ENCODE measurements at places on chromosomes 7 and 10. TPM values are rescaled to one million over a fixed set of nuclear protein-coding genes. Genes with fewer than 3 reads are reported as not detected.

DNA sequence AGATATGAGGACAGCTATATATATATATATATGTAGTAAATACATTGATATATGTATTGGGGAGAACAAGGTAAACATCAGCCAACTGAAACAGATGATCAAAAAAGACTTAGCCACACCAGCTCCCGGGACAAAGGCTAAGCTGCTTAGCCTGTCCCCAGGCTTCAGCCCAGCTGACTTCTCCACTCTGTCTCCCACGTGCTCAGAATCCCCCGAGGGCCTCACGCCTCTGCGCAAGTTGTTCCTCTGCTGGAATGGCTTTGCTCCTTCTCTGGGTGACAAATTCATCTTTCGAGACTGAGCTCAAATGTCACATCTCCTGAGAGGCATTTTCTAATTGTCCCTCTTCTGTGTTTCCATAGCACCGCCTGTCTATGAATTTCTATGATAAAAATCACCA, 8.6 kb upstream of the INSIG1 start:
- H3K27ac ChIP-seq, result no peak overlapping the region
- no peaks in the 10 kb centered on the region for H3K4me1 ChIP-seq
- no peaks in the 10 kb centered on the region for H3K36me3 ChIP-seq
- no peak for DNase-seq
- H3K4me3 ChIP-seq, result no peak overlapping the region

DNA sequence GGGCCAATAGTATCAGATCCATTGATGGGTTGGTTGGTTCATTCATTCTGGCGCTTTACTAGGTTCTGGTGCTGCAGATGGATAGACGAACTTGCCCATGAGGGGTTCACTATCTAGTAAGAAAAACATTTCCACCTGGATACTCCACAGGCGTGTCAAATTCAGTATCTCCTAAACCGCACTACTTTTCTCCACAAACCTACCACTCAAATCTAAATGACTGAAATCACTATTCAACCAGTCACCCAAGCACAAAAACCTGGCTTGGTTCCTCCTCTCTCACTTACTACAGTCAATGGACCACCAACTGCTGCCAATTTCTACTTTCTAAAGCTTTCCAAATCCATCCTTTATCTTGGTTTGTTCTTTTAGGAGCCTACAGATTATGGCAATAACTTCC, 572 bp downstream of the AGK start:
- no peak for DNase-seq
- no peaks in the 10 kb centered on the region for H3K4me1 ChIP-seq
- H3K27me3 ChIP-seq, result no peaks in the 10 kb centered on the region
- peak overlapping the region; percentile 59 for H3K4me3 ChIP-seq

- H3K27me3 ChIP-seq, result no peaks in the 10 kb centered on the region
- no peak overlapping the region for H3K4me3 ChIP-seq
- no peaks in the 10 kb centered on the region for H3K4me1 ChIP-seq
- DNase-seq, result no peak
- H3K27ac ChIP-seq, result no peak overlapping the region
- H3K36me3 ChIP-seq, result no peaks in the 10 kb centered on the region
Measured at GRCh38 chr7:70937424-70937823, 194.5 kb upstream of the GALNT17 start.

DNA sequence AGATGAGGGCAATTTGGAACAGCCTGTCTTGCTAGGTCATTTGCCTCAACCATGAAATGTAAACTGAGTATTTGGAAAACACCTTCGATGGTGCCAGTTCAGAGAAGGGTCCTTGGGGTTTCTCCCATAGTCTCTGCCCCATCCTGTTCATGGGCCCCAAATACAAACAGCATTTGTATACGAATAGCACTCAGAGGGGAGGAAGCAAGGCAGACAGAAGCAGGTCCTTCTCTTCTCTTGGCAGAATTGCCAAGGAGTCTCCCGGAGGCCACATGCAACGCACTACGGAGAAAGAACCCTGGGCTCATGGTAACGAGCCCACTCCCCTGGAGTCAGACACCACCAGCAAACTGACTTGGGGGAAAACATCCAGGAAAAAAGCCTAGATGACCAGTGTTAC, 162.1 kb downstream of the RAB11FIP2 start:
- no peaks in the 10 kb centered on the region for H3K27me3 ChIP-seq
- no peaks in the 10 kb centered on the region for H3K36me3 ChIP-seq
- no peak for DNase-seq
- H3K27ac ChIP-seq, result no peak overlapping the region

- H3K27me3 ChIP-seq, result no peaks in the 10 kb centered on the region
- no peak for DNase-seq
- H3K4me3 ChIP-seq, result no peak overlapping the region
- no peaks in the 10 kb centered on the region for H3K4me1 ChIP-seq
- H3K27ac ChIP-seq, result no peak overlapping the region
Measured at GRCh38 chr10:32556783-32557395, 110.9 kb downstream of the CCDC7 start.

GRCh38 chr7:139490130-139490529, 6.7 kb upstream of the KLRG2 start:
- no peak overlapping the region for H3K27ac ChIP-seq
- H3K4me1 ChIP-seq, result no peaks in the 10 kb centered on the region
- no peak for DNase-seq
- no peaks in the 10 kb centered on the region for H3K36me3 ChIP-seq
- H3K4me3 ChIP-seq, result no peak overlapping the region
- H3K27me3 ChIP-seq, result no peaks in the 10 kb centered on the region

GRCh38 chr10:109287858-109288257, 635.5 kb downstream of the XPNPEP1 start:
- no peaks in the 10 kb centered on the region for H3K4me1 ChIP-seq
- H3K4me3 ChIP-seq, result no peak overlapping the region
- no peaks in the 10 kb centered on the region for H3K27me3 ChIP-seq

DNA sequence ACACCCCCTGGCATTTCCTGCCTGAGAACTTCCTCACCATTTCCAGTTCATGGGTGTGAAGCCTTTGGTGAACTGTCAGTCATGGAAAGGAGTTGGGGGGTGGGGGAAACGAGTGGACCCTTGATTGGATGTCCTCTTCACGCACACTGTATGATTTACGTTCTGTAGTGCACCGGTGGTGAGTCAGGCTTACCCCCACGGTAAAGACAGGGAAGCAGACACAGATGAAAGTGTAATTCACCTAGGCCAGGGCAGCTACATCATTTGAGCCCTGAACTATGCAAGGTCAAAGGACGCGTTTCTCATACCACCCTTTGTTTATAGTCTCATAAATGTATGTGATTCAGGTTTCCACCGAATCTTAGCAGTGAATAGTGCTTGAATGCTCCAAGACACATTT, 628.3 kb upstream of the PFKP start:
- DNase-seq, result no peak
- no peak overlapping the region for H3K27ac ChIP-seq
- H3K36me3 ChIP-seq, result no peaks in the 10 kb centered on the region
- H3K4me1 ChIP-seq, result no peaks in the 10 kb centered on the region
- H3K27me3 ChIP-seq, result no peaks in the 10 kb centered on the region
- no peak overlapping the region for H3K4me3 ChIP-seq

DNA sequence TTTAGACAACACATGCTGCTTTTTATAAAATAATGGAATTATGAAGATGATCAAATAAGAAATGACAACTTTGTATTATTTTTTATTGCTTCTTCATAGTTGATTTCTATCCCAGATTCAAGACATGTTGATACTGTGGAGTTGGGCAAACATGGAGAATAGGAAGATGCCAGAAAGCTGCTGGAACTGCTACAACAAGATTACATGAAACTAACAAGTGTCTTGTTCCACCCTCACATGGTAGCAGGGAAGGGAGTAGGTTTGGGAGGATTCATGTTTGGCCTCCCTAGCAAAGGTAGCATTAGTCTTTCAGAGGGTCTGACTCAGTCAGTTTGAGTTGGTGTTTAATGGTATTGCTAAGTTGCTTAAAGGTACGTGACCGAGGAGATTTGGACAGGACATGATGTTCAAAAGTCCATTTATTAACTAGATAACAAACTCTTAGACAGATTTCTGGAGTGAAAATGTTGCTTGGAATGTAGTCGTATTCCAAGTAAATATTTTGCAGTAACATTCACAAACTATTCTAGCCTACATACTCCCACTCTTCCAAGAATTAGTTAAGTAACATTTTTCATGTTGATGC, 33.1 kb downstream of the PRR15 start:
- H3K27ac ChIP-seq, result no peak overlapping the region
- no peaks in the 10 kb centered on the region for H3K27me3 ChIP-seq
- H3K4me1 ChIP-seq, result peaks cover 3% of the 10 kb centered on the region
- no peaks in the 10 kb centered on the region for H3K36me3 ChIP-seq
- no peak for DNase-seq
- H3K4me3 ChIP-seq, result no peak overlapping the region

DNA sequence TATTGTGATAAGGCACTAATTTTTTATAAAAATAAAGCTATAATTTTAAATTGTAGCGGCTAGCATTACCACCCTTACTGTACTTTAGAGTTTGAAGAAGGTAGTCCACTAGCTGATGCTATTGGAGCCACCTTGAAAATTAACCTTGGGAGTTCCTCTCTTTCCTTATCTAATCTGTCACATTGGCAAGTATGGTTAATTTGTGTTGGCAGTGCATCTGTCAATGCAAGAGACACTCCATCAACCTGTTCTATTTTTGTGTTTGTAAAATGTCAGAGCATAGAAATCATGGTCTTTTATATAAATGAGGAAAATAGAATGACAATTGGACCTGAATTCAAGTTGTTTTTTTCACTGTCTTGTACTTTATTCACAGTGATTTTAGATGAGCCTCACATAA, 20.5 kb downstream of the GLCCI1 start:
- H3K27me3 ChIP-seq, result no peaks in the 10 kb centered on the region
- no peak for DNase-seq
- H3K36me3 ChIP-seq, result no peaks in the 10 kb centered on the region
- H3K27ac ChIP-seq, result no peak overlapping the region

DNA sequence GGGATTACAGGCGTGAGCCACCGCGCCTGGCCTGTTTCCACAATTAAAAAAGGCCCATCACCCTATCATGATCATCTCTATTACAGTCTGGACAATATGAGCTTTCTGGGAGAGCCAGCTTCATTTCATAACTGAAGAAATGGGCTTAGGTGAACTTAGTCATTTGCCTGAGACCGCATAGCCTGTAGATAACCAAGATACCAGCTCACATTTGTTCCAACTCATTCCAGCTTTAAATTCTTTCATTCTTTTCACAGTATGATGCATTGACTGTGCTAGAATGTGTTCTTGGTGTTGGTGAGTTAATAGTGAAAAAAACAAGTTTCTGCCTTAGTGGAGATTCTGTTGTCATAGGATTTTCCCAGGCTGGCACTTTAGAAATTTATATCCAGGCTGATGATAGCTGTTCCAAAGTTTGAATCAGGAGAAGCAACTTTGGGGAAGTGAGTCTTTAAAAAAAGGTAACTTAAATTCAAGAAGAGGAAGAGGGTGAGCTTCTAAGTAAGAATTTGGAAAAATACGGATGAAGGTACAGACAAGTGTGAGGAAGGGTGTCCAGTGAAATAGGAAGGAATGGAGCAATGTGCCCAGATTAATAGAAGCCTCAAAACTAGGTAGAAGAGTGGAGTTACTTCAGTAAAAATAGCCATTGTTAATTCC, 2.1 kb upstream of the H2AZ2 start:
- H3K4me3 ChIP-seq, result no peak overlapping the region
- H3K27ac ChIP-seq, result no peak overlapping the region
- DNase-seq, result no peak
- H3K27me3 ChIP-seq, result no peaks in the 10 kb centered on the region

DNA sequence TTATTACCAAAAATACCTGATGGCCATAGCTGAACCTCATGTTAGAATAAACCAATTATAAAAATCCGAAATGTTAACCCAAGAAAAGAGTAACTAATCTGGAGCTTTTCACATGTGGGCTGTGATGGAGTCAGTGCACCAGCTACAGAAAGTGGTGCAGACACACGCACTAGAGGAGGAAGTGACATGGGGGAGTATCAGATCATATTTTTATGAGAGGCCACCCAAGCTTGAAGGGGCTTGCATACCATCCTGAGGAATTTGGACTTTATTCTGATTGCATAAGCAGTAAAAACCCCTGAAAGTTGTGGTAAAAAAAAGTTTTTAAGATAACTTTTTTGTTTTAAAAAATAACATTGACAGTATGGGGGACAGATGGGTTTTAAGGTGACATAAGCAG, 1148.5 kb upstream of the CELF2 start:
- no peaks in the 10 kb centered on the region for H3K36me3 ChIP-seq
- H3K4me1 ChIP-seq, result no peaks in the 10 kb centered on the region
- no peak overlapping the region for H3K27ac ChIP-seq

- H3K27ac ChIP-seq, result no peak overlapping the region
- H3K4me3 ChIP-seq, result no peak overlapping the region
- no peaks in the 10 kb centered on the region for H3K36me3 ChIP-seq
- no peak for DNase-seq
- no peaks in the 10 kb centered on the region for H3K27me3 ChIP-seq
Measured at GRCh38 chr7:8714791-8715190, 281.4 kb downstream of the NXPH1 start.

DNA sequence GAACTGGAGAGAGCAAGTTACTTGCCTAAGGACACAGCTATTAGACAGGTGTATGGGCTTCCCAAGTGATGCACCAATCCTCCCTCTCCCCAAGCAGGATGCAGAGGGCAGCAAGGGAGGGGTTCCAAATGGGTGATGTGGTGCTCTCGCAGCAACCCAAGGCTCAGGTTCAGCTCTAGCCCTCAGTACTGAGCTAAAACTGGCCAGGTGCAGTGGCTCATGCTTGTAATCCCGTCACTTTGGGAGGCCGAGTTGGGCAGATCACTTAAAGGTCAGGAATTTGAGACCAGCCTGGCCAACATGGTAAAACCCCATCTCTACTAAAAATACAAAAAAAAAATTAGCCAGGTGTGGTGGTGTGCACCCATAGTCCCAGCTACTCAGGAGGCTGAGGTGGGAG, 40.7 kb downstream of the GPRIN2 start:
- H3K4me3 ChIP-seq, result no peak overlapping the region
- H3K27ac ChIP-seq, result no peak overlapping the region
- H3K4me1 ChIP-seq, result no peaks in the 10 kb centered on the region
- no peaks in the 10 kb centered on the region for H3K36me3 ChIP-seq

DNA sequence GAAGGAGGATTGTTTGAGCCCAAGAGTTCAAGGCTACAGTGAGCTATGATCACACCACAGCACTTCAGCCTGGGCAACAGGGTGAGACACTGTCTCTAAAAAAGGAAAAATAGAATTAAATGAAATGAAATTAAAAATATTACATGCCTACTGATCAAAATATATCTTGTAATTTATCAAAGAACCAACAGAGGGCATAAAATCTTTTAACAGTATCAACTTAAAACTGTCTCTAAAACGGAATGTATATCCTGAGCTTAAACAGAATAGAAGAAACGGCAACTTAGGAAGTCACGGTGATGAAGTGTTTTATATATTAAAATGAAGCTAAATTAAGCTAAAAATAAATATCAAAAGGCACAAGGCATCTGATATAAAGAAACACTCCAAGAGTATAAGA, 78.8 kb downstream of the MTPAP start:
- H3K4me1 ChIP-seq, result no peaks in the 10 kb centered on the region
- no peak overlapping the region for H3K27ac ChIP-seq
- H3K36me3 ChIP-seq, result no peaks in the 10 kb centered on the region
- no peaks in the 10 kb centered on the region for H3K27me3 ChIP-seq
- H3K4me3 ChIP-seq, result no peak overlapping the region
- DNase-seq, result no peak

PRKAR2B gene
- 84.9 TPM for polyA plus RNA-seq

SPDYE2B gene
- polyA plus RNA-seq, result not detected

HOXA6 gene
- not detected for polyA plus RNA-seq

YWHAG gene
- polyA plus RNA-seq, result 40.2 TPM

STAG3 gene
- polyA plus RNA-seq, result 1.9 TPM

SP8 gene
- not detected for polyA plus RNA-seq

CALHM3 gene
- polyA plus RNA-seq, result not detected
